H1 (cell line): ENCODE measurements at places on chromosomes 6 and 20. TPM values are rescaled to one million over a fixed set of nuclear protein-coding genes. Genes with fewer than 3 reads are reported as not detected.

Gene GINM1
- total RNA-seq, result 21.6 and 24.0 TPM in 2 replicates

Gene PRSS35
- total RNA-seq, result 2.3 and 2.9 TPM in 2 replicates

Gene ZNF391
- total RNA-seq, result 12.4 and 13.0 TPM in 2 replicates

Gene LGSN
- total RNA-seq, result 0.19 TPM in 1 of 2 replicates, not detected in the other

Gene CRISP2
- total RNA-seq, result not detected in 2 replicates

Gene C6orf58
- total RNA-seq, result not detected in 2 replicates

Gene MSH5
- 21.3 and 25.3 TPM in 2 replicates for total RNA-seq

Gene CCN5
- not detected in 2 replicates for total RNA-seq
